NCI-H526 (cell line): ENCODE measurements at places on chromosomes 1 and 21.

DNA sequence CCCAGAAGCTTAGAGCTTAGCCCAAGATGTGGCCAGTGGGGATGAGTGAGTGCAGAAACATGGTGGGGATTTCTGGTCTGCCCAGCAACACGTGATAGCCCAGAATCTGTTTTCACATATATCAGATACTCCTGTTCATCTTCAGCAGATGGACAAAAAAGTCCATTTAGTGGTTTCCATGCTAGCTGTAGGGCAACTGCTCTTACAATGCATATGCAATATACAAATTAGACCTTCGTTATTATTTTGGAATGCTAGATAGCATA lies 96.9 kb upstream of the SGIP1 start:
- DNase-seq = peak; percentile 47

GRCh38 chr21:34807881-34808568 lies 139.2 kb downstream of the CLIC6 start:
- no peak for DNase-seq

GRCh38 chr1:183983371-183984105 lies 54.0 kb downstream of the COLGALT2 start:
- no peak for DNase-seq

- no peak for DNase-seq
These were observed 239.8 kb downstream of the CAMTA1 start for GRCh38 chr1:7025013-7025412.

DNA sequence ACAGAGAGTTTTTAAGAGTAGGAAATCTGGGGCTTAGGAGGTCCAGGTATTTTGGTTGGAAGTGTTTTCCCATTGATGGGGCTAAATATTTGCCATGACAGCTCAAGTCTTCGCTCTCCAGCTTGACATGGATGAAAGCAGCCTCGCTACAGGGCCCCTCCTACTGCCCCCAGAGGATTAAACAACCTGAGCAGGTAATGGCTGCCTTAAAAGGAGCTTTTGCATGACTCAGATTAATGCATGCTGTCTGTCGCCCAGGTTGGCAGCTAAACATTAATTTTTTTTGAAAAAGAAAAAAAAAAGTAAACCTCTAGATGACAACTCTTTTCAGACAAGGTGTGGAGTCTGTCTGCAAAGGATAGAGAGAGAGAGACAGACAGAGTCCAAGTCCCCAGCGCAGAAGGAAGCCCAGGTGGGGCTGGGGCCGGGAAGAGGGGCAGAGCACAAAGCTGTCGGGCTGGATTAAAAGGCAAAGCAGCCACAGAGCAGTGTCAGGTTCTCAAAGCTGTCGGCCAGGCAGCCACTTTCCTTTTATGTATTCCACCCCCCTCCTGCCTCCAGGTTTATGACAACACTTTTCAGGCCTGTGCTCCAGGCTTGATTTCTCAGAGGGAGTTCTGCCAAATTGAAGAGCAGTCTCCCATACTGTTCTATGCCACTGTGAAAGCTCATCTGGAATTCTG lies 127.9 kb downstream of the CLIC6 start:
- DNase-seq = peak; percentile 93

DNA sequence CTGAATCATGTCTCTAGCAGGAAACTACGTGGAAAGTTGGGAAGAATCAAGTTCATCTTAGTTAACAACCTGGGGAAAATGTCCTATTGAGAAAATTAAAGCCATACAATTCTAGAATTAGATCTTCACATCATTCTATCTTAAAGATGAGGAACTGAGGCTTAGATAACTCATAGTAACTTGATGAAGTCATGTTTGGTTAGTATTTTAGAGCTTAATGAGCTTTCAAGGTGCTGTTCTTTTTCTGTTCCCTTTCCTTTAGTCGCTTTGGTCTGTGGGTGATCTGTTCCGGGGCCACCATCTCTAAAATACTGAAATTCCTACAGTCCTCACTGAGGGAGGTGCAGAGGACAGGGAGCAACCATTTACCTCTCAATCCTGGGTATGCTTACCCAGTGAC lies 4.3 kb upstream of the GLUL start:
- DNase-seq = no peak

DNA sequence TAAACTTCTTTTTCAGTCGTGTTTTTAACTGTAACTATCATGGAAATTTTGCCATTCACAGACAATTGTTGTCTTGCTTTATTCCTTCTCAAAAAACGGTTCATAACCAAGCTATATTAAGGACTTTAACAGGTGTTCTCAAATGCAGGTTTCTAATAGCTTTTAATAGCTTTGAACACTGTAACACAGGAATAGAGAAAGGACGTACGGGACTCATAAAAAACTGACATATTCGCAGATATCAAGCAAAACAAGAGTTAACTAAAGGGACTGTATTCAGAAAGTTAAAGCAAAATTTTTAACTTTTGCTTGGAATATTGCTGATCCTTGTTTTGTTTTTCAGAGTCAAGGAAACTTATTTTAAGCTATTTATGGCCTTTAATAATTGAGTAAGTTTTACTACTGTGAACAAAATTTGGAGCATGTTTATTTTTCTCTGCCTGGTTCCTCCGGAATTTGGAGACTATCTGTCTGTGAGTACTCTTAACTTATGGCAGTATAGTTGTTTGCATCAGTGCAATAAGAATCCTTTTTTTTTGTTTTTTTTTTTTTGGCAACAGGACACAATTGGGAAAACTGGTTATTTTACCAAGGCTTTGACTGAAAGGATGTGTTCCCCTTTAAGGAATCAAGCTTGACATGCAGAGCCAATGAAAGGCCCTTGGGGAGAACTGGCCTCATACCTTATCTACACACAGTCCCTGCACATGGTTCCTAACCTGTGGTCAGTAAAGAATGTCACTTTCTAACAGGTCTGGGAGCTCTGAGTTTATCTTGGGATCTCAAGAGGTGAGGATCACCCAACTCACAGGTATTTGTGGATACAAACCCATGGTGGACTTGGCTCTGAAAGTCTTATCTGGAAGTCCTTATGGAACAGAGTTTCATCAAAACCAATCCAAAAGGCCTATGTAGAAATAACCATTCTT lies 5.8 kb upstream of the CD46 start:
- DNase-seq = no peak

- no peak for DNase-seq
These were observed 69.9 kb downstream of the ZC3H11B start for GRCh38 chr1:219542828-219543518.

- DNase-seq = no peak
These were observed 238.7 kb upstream of the USP25 start for GRCh38 chr21:15491100-15491499.

GRCh38 chr1:29620631-29621030 lies 384.3 kb downstream of the PTPRU start:
- no peak for DNase-seq

GRCh38 chr1:26320896-26321295 lies 3.1 kb downstream of the CD52 start:
- DNase-seq = no peak

DNA sequence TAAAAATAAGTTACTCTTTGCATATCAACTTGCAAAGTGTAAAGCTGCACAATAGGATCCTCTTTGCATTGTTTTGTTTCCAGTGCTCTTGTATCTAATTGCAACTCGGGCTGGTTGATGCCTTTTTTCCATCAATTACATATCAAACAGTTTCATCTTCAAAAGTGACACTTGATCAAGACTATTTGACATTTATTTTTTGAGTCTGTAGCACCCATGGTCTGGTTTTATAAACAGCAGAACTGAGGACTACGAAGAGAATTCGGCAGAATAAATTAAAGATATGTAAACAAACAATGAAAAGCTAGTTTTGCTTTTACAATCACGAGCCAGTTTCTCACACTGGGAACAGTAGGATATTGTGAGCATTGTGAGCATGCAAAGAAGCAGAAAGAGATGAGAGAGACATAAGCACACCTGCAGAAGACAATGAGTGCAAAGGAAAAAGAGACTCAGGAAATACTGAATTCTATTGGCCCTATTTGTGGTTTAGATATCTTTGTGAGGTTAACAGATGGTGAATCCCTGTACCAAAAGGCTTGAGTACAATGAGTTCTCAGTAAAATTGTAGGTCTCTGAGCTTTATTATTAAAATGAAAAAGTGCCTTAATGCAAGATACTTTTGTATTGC lies 45.4 kb downstream of the RPL5 start:
- DNase-seq = peak; percentile 78

- DNase-seq = no peak
These were observed 10.0 kb upstream of the TRIM62 start for GRCh38 chr1:33191731-33192275.

- no peak for DNase-seq
These were observed 1.3 kb downstream of the TMEM35B start for GRCh38 chr1:34983700-34984355.

DNA sequence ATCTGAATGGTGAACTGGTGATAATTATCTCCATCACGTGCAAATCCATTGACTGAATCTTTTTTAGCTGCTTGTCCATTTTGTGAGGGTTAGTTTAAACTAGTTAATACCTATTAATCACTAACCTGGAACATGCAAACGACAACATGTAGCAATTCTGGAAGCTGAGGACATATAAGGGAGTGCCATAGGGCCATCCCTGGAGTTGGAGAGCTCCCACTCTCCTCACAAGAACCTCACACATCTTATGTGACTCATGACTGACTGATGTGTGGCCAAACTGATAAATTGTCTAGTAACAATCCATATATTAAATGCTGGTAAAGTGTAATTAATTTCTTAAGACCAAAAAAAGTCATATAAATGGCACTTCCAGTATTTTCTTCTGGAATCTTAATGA lies 62.9 kb upstream of the HOOK1 start:
- no peak for DNase-seq

DNA sequence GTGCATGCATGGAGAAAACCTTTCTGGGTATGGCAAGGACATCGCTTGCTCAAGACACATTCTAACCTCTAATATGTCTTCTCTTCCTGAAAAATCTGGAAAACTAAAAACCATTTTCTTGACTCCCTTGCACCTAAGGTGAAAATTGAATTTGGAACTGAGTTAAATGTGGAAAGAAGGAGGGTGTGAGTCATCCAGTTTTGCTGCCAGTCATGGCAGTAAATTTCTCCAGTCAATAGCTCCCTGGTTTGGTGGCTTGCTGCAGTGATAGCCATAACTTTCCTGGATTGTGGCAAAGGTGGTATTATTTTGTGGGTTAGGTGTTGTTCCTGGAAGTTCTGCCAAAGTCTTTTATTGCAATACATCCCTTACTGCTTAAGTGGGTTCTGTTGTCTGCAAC lies 2.5 kb downstream of the ZCCHC17 start:
- no peak for DNase-seq

DNA sequence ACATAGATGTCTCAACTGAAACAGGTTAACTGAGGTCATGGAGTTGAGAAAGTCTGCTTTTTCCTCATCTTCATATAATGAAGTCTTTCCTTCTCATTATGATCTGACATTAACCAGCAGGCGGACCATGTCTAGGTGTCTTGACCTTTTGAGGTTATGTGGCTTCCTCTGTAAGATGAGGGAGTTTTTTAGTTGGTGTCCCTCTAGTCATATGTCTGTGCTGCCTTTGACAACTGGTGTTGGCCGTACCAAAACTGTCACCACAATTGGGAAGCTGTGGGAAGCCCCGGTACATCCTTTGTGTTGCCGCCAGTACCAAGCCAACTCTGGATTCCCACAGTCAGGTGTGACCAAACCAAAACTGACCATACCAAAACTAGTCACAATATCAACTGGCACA lies 105.1 kb downstream of the PBX1 start:
- DNase-seq = no peak

DNA sequence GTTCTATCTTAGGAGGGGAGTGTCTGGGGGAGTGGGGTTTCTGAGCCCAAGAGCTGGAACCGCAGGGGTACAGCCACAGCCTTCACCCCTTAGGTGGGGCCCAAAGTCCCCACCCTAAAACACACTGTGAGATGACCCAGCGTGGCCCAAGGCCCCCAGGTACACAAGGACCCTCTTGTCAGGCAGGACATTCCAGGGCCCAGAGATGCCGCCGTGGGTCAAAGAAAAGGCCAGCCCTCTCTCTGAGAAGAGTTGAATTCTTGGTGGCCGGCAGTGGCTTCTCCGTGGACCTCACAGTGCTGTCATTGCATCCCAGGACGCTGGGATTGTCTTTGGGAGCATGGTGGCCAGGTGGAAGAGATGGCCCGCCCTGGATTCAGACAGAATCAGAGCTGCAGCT lies 176.3 kb upstream of the C1orf174 start:
- no peak for DNase-seq

GRCh38 chr1:226491093-226491850 lies 57.3 kb upstream of the STUM start:
- DNase-seq = no peak

DNA sequence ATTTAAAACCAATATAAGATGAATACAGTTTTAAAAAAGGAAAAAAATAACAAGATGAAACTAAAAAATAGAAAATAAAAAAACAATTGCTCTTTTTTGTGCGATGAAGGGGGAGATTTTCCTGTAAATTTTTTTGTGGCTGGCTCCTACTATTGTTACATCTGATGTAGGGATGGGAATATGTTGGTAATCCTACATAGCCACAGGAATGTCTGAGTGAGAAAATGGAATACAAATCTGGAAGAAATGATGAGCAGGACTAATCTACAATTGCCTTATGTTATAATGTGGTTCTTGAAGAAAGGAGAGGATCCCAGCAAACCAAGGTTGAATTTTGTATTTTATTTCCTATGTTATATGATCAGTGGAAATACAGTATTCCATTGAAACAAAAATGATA lies 40.9 kb downstream of the ATP6V1G3 start:
- DNase-seq = no peak

DNA sequence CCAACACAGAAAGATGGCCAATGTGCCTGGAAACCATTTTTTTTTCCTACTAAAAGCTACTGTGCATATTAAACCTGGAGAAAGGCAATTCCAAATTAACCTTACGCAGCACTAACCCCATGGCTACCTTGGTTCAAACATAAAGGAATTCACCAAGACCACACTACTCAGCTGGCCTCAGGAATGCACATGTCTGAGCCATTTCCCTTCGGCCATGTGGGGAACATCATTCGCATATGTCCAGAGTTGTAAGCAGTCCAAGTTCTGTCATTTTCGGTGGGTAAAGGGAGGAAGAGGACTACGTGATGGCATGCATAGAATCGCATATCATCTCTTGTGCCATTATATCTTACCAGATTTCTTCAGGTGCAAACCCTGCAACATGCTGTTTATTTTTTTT lies 175.4 kb downstream of the NTMT2 start:
- no peak for DNase-seq

- no peak for DNase-seq
These were observed 31.6 kb downstream of the SOX13 start for GRCh38 chr1:204104331-204105130.

GRCh38 chr21:26409735-26410134 lies 163.4 kb downstream of the CYYR1 start:
- no peak for DNase-seq
